ENCODE measurements at places on chromosomes 16 and 17.

- no peak for DNase-seq
These were observed 548.9 kb upstream of the CDH8 start for GRCh38 chr16:62585041-62585545.

- DNase-seq, result no peak
These were observed 20.1 kb downstream of the NDEL1 start for GRCh38 chr17:8455665-8456209.

GRCh38 chr16:87949071-87949744, 2.0 kb upstream of the BANP start:
- DNase-seq, result no peak

DNA sequence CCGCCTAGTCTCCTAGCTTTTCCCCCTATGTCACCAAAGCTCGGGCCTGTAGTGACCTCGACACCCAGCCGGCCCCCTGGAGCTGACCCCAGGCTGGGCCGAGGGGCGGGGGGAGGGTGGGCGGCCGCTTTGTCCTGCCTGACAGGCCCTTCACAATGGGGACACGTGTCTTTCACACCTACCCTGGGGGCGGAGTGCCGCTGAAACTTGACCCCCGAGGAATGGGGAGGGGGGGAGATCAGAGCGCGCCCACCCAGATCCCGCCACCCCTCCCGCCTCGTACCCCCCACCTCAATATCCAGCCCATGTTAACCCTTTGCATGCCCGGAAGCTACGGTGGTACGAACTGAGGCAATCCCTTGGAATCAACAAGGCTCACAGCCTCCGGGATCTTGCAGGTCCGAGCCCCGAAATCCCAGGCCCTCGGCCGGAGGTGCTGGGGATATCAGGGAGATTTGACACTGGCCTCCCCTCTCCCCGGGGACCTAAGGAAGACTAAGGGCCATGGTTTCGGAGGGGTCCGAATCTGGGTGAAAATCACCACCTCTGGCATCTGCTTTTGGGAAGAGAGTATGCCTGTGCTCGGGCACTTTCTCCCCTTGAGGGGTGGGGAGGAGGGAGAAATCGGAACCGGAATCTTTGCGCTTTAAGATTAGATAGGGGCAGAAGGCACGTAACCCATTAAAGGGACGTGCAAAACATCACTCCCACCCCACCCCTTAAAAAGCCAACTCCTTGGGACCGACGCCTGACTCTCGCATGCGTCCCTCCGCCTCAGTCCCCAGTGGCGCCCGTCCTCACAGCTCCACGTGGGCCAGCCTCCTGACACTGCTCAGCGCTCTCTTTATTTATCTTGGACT, 2.6 kb downstream of the NOG start:
- no peak for DNase-seq

DNA sequence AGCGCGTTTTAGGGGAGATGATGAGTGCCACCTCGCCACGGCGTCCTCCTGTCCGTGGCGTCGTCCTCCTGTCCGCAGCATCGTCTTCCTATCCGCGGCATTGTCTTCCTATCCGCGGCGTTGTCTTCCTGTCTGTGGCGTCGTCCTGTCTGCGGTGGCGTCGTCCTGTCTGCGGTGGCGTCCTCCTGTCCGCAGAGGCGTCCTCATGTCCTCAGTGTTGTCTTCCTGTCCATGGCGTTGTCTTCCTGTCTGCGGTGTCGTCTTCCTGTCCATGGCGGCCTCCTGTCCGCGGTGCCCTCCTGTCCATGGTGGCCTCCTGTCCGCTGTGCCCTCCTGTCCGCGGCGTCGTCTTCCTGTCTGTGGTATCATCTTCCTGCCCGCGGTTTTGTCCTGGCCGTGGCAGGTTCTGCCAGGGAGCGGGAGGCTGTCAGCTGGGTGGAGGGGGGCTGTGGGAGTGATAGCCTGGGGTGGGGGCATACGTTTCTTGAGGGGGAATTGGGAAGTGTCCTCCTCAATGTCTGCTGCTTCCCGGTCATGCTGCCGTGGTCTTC, 30.9 kb downstream of the TBCD start:
- no peak for DNase-seq

DNA sequence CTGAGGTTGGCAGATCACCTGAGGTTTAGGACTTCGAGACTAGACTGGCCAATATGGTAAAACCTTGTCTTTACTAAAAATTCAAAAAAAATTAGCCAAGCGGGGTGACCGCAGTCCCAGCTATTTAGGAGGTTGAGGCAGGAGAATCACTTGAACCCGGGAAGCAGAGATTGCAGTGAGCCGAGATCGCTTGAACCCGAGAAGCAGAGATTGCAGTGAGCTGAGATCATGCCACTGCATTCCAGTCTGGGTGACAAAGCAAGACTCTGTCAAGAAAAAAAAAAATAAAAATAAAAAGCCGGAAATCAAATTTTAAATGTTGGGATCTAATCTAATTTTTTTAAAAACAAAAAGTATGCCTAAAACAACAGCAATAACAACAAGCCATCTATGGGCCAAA, 56.3 kb downstream of the ABCC1 start:
- no peak for DNase-seq

DNA sequence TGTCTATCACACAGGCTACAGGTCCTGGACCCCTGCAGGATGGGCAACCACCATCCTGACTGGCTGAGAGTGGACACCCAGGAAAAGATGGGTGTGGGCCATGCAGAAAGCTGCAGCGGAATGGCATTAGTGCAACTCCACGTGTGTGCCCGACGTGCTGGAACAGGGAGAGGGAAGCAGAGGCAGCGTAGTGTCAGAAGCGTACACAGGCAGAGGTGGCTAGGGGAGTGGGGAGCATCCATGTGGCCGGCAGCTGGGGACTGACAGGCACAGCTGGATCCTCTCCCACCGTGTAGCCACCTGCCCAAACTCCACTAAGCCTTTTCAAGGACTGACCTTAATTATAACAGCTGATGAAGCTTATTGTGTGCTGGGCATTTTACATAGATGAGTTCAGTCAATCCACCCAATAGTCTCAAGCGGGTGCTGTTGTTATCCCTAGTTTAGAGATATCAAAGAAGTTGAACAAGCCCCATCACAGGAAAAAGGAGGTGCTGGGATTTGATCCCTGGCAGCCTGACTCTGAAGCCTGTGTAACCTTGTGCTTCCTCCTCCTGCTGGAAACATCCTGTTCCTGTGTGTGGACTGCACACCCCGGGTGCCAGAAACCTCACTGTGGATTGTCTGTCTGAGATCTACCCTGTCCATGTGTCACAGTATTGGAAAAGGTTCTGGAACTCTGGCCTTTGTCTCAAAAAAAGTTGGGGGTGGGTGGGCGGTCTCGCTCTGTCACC, 114.0 kb downstream of the PRKCA start:
- DNase-seq, result no peak

GRCh38 chr16:57915811-57916488, 55.0 kb downstream of the CNGB1 start:
- DNase-seq, result no peak

DNA sequence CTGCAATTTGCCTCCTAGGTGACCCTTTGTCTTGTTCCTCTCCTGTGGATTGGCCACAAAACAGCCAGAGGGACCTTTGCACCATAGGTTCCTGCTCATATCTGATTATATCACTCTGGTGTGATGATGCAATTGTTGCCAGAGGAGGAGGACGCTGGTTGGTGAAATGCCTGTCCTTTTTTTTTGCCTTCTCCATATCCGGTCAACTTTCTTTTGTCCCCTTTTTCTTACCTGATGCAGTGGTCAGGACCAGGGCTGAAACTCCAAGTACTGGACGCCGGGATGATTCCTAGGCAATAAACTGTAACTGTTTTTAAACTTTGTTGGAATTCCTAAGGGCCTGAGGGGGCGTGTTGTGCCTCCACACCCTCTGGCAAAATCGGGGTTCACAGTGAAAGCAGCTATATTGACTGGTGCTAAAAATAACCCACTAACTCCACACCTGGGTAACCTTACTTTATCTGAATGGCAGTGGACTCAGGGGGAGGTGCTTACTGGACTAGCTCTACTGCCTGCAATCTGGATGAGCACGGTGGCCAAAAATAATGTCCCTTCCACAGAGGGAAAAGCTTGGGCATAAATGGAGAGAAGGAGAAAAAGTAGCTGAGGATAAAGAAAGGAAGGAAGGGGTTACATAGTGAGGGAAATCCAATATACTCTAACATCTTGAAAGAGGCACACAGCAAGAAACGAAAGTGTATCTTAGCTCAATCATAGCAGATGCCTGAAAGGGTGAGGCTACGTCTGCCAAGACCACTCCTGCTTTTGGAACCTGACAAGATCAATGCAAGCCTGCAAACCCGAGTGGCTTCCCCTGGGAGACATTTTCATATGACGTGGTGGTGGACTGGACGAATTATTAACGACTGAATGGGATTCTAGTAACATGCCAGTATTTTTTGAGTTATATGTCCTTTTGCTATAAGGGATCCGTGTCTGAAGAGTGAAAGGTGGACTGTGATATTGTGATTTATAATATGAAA, 28.4 kb upstream of the ZNF423 start:
- no peak for DNase-seq

GRCh38 chr16:72282362-72282761, 110.4 kb upstream of the PMFBP1 start:
- no peak for DNase-seq

DNA sequence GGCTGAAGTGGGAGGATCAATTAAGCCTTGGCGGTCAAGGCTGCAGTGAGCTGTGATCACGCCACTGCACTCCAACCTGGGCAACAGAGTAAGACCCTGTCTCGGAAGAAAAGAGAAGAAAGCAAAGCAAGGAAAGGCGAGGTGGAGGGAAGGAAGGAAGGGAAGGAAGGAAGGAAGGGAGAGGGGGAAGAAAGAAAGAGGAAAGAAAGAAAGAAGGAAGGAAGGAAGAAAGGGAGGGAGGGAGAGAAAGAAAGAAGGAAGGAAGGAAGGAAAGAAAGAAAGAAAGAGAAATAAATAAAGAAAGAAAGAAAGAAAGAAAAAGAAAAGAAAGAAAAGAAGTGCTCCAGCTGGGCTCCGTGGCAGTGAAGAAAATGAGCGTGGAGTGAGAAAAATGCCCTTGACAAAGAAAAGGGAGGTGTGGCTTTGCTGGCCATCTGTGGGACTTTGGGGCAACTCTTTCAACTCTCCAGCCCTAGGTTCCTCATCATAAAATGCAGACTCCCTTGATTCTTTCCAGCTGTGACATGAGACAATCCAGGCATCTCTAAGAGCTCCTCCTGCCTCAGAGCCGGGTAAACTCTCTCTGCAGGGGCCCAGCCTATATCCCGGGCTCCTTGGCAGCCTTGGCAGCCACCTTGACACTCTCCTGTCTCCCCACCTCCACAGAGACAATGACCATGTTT, 2.4 kb downstream of the GSDMA start:
- DNase-seq, result no peak

GRCh38 chr17:14112407-14112806, 43.1 kb downstream of the COX10 start:
- no peak for DNase-seq

DNA sequence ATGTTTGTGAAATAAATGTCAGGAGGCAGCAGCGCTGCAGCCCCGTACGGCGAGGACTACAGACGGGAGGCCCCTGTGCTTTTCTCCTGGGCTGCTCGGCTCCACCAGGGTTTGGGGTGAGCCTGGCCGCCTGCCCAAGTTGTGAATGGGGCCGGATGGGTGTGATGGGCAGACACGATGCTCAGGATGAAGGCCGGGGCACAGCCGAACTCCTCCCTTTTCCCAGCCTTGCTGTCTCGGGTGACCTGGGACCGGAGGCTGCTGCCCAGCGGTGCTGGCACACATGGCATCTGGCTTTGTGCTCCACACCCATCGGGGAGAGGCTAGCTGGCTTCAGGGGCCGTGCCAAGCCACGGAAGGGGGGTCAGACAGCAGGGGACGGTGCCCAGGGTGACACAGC, 34.2 kb upstream of the ZFPM1 start:
- no peak for DNase-seq

DNA sequence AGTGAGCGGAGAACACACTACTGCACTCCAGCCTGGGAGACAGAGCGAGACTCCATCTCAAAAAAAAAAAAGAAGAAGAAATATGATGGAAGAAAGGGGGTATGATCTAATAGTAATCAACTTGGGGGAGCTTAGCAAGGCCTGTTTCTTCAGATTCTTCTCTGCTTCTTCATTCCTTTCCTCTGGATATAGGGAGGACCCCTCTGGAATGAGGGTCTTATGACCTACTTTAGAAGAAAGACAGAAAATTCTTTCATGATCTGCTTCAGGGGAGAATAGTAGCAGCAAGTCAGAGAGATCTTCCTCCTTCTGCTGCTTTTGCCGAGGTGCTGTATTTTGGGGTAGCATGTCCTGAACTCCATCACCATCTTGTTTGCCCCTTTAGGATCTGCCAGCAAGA, 44.9 kb upstream of the ETV4 start:
- no peak for DNase-seq

- no peak for DNase-seq
These were observed 28.5 kb downstream of the ARHGAP17 start for GRCh38 chr16:24986512-24987303.

DNA sequence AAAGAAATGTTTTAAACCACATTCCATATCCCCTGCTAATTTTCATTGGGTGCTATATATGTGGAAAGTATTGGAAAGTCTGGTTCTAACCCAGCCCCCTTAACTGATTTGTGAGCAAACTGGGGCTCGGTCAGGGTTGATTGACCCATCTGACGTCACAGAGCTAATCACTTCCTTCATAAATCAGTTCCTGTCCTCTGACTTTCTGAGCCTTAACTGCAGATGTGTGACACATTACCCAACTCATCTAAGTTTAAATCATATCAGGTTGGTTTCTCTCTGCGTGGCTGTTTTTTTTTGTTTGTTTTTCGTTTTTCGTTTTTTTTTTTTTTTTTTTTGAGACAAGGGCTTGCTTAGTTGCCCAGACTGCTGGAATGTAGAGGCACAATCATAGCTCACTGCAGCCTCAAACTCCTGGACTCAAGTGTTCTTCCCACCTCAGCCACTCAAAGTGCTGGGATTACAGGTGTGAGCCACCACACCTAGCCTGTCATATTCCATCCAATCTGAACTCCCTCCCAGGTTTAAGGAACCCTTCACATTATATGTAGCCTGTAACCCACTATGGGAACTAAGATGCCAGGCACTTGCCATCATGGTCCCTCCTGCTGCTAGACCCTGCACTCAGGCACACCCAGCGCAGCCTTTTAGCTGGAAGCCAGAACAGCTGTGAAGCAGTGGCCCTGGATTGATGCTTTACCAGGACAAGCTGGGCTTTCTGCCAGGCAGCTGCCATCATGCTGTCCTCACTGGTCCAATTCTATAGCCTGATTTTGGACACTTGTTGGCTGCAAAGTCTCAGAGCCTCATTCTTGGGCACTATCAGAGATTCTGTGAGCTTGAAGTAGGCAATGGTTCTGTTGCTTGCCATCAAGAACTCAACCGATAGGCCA, 6.9 kb upstream of the BPTF start:
- no peak for DNase-seq

GRCh38 chr17:36184023-36184765, 7.8 kb upstream of the TBC1D3B start:
- DNase-seq, result no peak

DNA sequence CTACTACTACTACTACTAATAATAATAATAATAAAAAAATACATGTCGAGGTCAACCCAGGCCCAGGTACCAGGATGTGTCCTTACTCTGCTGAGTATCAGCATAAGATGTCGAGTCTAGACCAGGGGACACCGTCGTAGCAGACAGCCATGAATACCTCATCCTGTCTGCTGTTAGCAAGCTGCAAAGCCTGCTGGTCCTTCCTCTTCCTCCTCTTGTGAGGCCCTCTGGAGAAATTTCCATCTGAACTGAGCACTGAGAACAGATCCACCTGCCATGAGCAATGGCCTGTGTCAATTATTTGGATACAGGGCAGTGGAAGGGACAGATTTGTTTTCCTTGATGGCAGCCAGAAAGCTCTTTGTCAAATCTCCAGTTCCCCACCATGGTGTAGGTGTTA, 168.5 kb downstream of the XYLT1 start:
- no peak for DNase-seq

- no peak for DNase-seq
These were observed 9.1 kb upstream of the SLC35B1 start for GRCh38 chr17:49716668-49717364.

GRCh38 chr17:29710520-29710884, 87.8 kb upstream of the CORO6 start:
- DNase-seq, result no peak
